ENCODE measurements at places on chromosomes 11 and 22.

- DNase-seq: no peak
Measured at GRCh38 chr11:110147962-110148709, 54.9 kb downstream of the ZC3H12C start.

GRCh38 chr11:124642628-124643027, 20.0 kb downstream of the TBRG1 start:
- DNase-seq: no peak

DNA sequence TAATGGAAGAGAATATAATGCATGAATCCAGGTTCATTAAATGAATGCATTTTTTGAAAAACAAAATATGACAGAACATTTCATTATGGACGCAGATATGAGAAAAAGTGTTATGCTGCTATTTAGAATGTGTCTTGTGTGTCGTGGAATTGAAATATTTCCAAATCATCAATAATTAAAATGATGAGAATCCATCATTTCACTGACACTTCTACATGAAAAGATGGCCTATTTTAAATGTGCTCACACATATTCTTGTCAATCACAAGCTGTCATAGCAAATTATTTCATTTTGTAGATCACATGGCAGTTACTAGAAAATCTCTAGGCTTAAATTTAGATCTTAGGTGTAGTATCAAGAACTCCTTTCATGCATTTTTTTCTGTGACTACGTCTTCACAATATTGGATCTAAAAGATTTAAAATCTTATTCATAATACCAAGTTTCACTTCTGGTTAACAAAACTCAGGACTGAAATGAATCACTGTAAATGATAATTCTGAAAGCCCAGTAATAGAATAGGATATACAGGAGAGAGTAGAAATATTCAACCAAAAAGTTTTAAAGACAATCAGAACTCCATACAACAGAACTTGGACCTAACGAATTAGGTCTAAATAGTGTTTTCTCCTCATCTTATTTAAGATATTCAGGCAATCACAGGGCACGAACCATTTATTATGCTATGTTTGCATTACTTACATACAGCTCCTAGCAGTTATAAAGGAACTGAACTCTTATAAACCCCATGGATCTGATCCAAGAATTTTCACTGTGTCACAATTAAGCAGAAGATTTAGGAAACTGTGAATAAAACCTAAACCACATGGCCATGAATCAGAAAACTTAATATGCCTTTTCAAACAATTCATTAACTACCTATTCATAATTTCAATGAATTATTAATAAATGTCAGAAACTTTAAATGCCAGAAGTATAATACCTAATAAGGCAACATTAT, 67.7 kb downstream of the DCDC1 start:
- no peak for DNase-seq

- DNase-seq: no peak
Measured at GRCh38 chr11:35323076-35323868, 96.1 kb downstream of the SLC1A2 start.

DNA sequence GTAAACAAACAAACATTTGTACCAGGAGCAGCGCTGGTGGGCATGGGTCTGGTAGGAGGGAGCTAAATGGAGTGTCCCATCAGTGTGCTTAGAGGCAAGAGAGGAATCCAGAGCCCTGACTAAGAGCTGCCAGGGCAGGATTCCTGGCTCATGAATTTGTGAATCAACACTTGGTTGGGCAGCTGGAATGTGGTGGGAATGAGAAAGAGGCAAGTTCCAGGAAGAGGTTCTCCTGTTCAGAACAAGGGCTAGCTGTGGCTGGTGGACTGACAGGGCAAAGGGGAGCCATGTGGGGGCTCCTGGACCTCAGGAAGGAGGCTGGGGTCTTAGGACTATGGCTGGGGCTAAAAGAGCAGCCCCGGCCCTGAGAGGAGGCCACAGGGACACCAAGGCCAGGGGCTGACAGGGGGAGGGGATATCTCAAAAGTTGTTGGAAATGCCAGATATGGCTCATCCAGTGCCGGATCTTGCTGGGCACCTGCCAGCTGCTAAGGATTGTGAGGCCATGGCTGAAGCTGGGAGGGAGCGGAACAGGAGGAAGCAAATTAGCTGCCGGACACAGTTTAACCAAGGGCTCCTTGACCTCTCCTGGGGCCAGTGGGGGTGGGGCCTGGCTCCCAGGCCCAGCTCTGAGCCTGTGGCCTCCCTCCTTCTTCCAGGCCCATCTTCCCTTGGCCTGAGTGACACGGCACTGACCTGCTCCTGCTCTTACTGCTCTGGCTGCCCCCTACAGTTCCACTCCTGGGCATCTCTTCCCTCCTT, 14.6 kb upstream of the P2RY6 start:
- no peak for DNase-seq

- no peak for DNase-seq
Measured at GRCh38 chr11:76730887-76731565, 52.1 kb upstream of the TSKU start.

DNA sequence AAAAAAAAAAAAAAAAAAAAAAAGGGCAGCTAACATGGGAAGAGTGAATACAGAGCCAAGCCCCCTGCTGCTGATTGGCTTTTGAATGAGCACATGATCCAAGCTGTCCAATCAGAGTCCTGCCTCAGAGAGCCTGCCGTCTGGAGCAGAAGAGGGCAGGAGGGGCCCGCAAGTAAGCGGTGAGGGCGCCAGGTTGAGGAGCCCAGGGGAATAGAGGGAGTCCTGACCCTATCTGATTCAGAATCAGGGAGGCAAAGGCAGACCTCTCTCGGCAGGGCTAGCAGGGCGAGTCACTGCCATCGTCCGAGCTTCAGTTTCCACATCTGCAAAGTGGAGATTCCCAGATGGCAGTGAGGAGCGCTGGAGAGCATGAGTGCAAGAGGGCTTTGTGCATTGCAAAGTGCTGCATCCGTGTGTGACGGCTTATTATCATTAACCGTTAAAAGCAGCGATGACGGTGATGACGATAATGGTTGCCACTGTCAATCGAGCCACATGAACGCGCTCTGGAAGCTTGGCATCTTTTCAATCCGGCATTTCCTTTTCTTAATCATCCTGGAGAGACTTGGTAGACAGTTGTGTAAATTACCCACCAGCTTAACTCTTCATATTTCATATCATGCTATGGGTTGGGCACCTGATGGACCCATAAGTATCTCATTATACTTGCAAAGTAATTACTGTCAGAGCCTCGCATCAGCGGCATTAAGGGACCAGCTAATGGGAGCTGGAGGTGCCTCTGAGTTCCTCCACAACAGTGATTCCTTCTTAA, 68.6 kb upstream of the ATXN10 start:
- DNase-seq: no peak

GRCh38 chr22:29315286-29316140, at the start of gene RASL10A:
Gene RASL10A, minus strand, starts transcription at chr22:29315697. Its CDS starts 451 bp downstream, at chr22:29315246.
- DNase-seq: no peak

- DNase-seq: no peak
Measured at GRCh38 chr11:15883455-15883920, 472.9 kb downstream of the SOX6 start.

DNA sequence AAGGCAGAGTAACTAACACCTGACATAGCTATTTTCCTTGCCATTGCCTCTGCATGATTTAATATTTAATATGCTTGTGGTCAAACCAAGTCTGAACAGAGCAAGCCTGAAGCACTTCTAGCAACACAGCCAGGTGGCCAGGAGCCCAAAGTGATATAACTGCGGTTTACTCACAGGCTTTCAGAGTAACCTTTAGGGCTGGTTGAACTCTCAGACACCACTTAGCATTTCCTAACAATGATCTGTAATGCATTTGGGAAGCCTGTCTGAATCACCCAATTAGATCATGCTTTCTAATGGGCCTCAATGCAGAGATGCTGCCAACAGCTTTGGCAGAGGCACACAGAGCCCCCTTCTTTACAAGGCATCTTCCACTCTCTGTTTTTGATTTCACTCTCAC, 96.1 kb downstream of the FDX1 start:
- DNase-seq: no peak
